ENCODE measurements at places on chromosomes 6 and 20.

- no peak for DNase-seq
Observed at GRCh38 chr20:25063981-25064380, 6.0 kb upstream of the ACSS1 start.

GRCh38 chr6:116424001-116424400 is 37.2 kb upstream of the CALHM6 start:
- DNase-seq = no peak

- no peak for DNase-seq
Observed at GRCh38 chr6:4610256-4610655, 165.9 kb upstream of the CDYL start.

GRCh38 chr6:157518397-157519250 is 137.6 kb downstream of the ZDHHC14 start:
- DNase-seq = no peak

DNA sequence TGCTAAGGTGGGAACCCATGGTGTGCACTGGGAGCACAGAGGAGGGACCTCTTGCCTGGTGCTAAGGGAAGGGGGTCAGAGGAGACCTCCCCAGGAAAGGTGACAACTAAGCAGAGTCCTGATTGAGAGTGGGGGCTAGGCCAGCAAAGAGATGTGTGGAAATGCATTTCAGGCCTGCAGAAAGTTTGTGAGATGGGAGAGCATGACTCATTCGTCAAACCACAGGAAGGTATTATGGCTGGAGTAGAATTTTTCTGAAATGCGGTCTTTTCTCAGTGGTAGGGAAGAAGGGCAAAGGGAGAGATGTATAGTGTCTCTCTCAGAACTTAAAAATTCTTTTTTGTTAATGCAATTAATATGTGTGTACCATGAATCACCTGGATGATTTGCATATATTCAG is 23.6 kb upstream of the EDN1 start:
- no peak for DNase-seq

- no peak for DNase-seq
Observed at GRCh38 chr20:53800883-53801604, 207.4 kb upstream of the ZNF217 start.

DNA sequence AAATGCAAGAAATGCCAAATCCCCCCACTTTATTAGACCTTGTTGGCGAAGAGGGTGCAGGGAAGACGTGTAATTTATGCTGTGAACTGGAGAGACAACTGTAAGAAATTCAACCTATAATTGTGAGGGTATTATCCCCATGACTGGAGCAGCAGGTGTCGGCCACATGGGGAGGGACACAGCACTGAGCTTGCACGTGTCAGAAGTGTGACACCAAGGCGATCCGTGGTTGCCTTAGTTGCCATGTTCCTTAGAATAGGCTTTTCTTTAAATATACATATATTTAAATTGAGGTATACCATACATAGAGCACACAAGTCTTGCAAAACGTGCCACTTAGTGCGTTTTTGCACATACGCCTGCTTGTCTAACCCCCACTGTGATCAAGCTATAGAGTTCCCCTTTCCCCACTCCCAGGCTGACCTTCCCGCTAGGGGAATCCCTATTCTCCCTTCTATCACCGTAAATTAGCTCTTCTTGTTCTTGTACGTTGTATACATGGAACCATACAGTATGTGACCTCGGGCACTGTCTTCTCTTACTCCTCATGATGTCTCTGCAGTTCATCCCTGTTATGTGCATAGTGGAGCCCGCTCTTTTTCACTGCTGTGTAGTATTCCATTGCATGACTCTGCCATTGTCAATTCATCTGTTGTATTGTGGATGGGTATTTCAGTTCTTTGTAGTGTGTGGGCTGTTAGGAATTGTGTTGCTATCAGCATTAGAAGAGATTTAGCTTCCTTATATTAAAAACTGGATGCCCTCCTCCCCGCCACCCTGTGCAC is 81.6 kb upstream of the PMEPA1 start:
- no peak for DNase-seq

DNA sequence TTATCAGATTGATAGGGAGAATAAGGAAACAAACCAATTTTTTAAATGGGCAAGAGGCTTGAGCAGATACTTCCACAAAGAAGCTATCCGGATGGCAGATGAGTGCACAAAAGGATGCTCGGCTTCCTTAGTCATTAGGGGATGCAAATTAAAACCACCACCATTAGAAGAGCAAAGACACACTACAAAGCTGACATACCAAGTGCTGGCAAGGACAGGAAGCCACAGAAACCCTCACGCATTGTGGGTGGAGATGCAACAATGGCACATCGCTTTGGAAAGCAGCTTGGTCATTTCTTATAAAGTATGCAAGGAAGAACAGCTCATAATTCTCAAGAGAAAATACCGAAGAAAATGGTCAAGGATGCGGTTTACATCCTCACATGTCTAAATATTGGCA is 19.8 kb downstream of the BFSP1 start:
- no peak for DNase-seq

- no peak for DNase-seq
Observed at GRCh38 chr6:168145747-168146596, 67.0 kb upstream of the FRMD1 start.

- no peak for DNase-seq
Observed at GRCh38 chr6:3788408-3789017, 37.0 kb upstream of the PXDC1 start.

- no peak for DNase-seq
Observed at GRCh38 chr20:50298554-50299324, 108.1 kb downstream of the CEBPB start.

DNA sequence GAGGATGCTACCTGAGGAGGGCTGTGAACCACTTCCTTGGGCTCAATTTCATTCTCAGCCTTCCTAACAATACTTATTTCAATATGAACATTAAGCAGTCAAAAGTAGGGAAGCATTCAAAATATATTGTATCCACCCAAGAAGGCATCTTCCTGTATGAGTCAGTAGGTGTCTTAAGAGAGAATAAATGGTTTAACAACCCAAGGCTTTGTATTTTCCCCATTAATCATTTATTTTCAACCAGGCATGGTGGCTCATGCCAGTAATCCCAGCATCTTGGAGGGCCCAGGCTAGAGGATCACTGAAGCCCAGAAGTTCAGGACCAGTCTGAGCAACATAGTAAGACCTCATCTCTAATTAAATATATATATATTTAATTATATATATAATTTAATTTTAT is 74.5 kb upstream of the MARCKS start:
- no peak for DNase-seq

DNA sequence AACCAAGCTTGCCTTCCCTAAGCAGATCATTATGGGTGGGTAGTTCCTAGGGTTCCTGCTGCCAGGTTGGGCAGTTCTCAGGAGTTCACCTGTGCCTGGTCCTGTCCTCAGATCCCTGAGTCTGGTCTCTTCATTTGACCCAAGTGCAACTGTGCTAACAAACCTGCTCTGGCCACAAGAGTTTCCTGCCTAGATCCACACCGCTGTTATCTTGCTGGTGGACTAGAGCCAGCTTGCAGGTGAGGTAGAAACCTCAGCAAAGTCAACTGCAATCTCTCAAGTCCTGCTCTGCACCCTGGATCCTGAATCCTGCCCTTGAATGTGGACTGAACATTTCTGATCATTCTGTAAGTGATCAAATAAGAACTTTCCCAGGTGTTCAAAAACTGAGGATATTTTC is 191.8 kb upstream of the LRFN2 start:
- DNase-seq = no peak

DNA sequence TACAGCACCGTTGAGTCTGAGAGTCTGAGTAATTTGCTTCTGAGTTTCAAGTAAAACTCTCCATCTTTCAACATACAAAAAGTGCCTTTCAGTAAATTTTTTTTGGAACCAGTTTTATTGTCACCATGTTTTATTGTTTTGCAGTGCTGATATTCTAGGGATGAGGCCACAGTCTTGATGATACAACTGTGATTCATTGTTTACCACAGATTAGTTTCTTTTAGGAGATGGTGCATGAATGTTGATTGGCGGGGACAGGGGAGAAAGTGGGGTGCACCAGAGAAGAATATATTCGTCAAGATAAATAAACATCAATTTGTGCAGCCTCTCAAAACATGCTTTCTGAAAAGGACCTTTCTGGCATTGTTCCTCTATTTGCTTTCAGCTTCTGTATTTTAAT is 109.0 kb downstream of the MCHR2 start:
- DNase-seq = no peak

DNA sequence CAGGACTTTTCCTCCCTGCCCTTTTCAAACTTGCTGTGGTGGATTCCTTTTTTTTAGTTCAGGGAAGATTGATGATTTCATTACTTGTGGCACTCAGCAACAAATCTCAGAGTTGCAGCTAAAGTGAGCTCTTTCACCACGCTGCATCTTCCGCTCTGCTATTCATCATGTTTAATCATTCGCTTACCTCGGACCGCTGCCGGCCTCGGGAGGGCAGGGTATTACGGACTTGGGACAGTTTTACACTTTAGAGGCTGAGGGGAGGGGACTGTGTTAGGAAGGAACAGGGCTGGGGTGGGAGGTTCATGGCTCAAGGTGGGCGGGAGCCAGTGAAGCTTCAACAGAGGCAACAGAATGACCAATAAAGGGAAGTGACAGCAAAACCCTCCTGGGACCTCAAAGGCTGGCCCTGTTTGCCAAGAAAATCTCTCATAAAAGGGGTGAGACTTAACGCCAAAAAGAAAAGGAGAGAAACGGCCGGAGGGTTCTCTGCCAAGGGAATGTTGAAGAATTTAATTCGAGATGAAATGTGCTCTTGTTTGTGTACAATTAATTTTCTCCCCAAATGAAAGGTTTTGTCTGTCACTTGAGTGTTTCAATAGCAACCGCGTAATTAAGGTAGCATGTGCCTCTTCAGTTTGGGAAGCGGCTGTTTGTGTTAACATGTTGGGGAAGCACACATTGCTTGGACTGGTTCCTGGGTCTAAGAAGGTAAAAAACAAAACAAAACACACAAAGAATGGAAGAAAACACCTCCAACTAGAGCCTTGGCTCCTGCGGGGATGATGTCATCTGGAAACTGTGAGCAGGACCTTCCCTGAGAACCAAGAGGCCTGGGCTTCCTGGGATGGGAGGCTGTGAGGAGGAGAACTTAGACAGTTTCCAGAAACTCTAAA is 72.5 kb upstream of the SULF2 start:
- no peak for DNase-seq

- no peak for DNase-seq
Observed at GRCh38 chr6:9540126-9540525, 874.7 kb downstream of the TFAP2A start.

- DNase-seq = no peak
Observed at GRCh38 chr6:24546439-24546838, 51.7 kb downstream of the ALDH5A1 start.

DNA sequence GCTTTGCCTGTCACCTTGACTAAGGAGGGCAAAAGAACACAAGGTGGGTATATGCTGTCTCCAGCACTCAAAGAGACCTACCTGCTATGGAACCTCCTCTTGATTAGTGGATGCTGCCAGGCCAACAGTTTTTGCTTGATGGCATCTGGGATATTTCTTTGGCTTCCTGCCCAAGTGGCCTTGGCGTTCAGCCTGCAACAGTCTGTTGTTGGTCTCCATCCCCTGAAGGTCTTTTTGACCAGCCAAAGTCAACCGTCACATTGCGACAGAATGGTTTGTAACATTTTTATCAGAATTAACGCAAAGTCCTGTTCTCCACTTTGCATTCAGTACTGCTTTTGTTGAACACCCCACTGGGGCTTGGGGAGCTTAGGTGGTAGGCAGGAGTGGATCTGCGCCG is 37.1 kb downstream of the SERPINB1 start:
- no peak for DNase-seq

- DNase-seq = no peak
Observed at GRCh38 chr6:39076623-39077535, 28.3 kb downstream of the GLP1R start.

DNA sequence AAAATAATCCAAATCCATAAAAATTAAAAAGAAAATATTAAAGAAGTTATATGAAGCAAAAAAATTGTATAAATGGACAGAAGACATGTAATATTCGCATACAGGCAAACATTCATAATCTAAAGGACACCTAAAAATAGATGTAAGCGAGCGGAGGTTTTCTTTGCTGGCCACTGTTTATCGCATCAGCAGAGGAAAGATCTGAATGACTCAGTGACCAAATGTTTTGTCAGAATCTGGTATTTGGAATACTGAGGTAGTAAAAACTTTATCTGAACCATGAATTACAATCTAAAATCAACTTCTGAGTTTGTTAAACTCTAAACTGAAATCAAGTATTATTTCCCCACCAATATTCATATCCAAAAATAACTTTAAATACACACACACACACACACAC is 7.8 kb downstream of the TSPYL4 start:
- DNase-seq = no peak

DNA sequence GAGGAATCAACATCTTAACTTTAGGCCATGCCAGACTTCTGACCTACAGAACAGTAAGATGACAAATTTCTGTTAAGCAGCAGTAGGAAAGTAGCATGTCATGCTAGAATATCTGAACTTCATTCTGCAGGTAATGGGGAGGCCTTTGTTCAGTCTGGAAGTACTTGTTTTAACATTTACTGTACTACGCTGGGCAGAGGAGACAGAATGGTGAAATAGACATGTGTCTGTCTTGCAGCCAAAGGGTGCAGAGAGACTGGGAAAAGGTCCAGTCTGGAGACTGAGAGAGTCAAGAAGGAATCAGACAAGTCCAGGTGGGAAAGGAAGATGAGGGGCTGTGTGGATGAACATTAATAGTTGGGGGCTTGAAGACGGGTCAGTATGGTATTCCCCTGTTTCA is 17.5 kb upstream of the ZBTB2 start:
- no peak for DNase-seq

GRCh38 chr6:141354191-141354955 is 778.4 kb upstream of the GJE1 start:
- no peak for DNase-seq

DNA sequence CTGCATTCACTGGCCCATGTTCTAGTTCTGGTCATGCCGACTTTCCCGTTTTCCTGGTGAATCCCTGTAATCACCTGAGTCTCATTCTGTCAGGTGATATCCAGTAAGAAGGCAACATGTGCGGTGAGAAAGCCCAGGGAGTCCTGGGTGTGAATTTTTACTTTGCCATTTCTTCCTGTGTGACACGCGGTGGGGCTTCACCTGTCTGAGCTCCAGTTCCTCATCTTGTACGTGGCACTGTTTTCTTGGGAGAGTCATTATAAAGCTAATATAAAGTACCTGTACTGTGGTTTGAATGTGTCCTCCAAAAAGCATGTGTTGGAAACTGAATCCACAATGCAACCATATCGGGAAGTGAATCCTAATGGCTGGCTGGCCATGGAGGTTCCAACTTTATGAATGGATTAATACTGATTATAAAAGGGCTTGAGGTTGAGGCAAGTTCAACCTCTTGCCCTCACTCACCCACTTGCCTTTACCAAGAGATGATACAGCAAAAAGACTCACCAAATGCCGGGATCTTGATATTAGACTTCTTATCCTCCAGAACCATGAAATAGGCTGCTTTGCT is 5.1 kb downstream of the HLA-E start:
- no peak for DNase-seq

DNA sequence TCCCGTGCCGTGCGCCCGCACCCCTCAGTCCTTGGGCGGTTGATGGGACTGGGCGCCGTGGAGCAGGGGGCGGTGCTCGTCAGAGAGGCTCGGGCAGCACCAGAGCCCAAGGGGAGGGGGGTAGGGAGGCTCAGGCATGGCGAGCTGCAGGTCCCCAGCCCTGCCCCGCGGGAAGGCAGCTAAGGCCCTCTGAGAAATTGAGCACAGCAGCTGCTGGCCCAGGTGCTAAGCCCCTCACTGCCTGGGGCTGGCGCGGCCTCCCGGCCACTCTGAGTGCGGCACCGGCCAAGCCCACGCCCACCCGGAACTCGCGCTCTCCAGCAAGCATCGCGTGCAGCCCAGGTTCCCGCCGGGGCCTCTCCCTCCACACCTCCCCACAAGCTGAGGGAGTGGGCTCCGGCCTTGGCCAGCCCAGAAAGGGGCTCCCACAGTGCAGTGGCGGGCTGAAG is 16.4 kb downstream of the SOX4 start:
- DNase-seq = no peak

GRCh38 chr20:62702895-62703852 is 5.5 kb upstream of the NTSR1 start:
- no peak for DNase-seq
